Activated naive CD8-positive, alpha-beta T cell treated with anti-CD3 and anti-CD28 coated beads for 36 hours (primary cell): ENCODE measurements at places on chromosomes 5 and 9. TPM values are rescaled to one million over a fixed set of nuclear protein-coding genes. Genes with fewer than 3 reads are reported as not detected.
A peak's percentile ranks its signal among the peaks of the same experiment; 100 is the strongest.

DNA sequence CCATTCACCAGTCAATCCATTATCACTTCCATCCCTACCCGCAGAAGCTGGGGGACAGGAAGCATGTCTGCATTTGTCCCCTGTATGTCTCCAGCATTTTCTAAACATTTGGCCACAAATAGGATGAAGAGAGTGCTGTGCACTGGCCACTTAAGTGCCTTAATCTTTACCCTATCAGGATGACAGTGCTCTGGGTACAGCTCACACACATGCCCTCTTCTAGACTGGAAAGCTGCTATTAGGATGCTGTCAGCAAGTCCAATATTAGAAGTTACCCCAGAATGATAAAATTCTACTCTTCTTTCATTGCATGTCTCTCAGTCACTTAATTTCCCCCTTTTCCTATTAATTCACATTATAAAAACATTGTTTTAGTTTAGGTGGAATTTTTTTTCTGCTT, 168.4 kb downstream of the RASEF start:
- H3K4me1 ChIP-seq = no peaks in the 10 kb centered on the region
- no peaks in the 10 kb centered on the region for H3K36me3 ChIP-seq
- no peak for DNase-seq
- H3K27ac ChIP-seq = no peak overlapping the region
- no peak overlapping the region for H3K4me3 ChIP-seq
- no peaks in the 10 kb centered on the region for H3K27me3 ChIP-seq

RNF208 gene
- total RNA-seq = 6.0 TPM

ORM2 gene
- total RNA-seq = not detected

- DNase-seq = no peak
- no peak overlapping the region for H3K27ac ChIP-seq
- H3K4me1 ChIP-seq = peaks cover 23% of the 10 kb centered on the region
- H3K27me3 ChIP-seq = peaks cover 5% of the 10 kb centered on the region
- H3K36me3 ChIP-seq = no peaks in the 10 kb centered on the region
- H3K4me3 ChIP-seq = no peak overlapping the region
Observed at GRCh38 chr5:76271836-76272235, 131.2 kb upstream of the IQGAP2 start.

RBM27 gene
- total RNA-seq = 29.0 TPM

GRCh38 chr5:28369418-28369817, 1331.0 kb upstream of the CDH9 start:
- H3K27me3 ChIP-seq = no peaks in the 10 kb centered on the region
- H3K4me1 ChIP-seq = no peaks in the 10 kb centered on the region
- no peak overlapping the region for H3K4me3 ChIP-seq
- H3K36me3 ChIP-seq = no peaks in the 10 kb centered on the region

DNA sequence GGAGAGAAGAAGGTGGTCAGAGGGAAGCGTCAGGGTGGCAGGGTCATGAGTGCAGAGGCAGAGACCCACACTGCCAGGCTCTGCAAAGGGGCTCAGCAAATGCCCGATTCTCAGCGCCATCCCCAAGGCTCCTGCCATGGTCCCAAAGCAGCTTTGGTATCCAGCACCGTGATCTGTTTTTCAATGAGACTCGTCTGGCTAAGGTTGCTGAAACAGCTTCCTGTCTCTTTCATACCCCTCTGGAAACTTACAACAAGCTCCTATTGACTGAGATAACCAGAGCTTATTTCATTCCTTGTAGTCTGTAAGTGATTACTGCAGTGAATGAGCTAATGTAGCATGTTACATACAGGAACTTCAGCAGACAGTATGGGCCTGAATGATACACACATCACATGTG, 568.6 kb upstream of the DAP start:
- no peaks in the 10 kb centered on the region for H3K36me3 ChIP-seq
- H3K27ac ChIP-seq = no peak overlapping the region
- no peaks in the 10 kb centered on the region for H3K27me3 ChIP-seq
- no peaks in the 10 kb centered on the region for H3K4me1 ChIP-seq

GRCh38 chr9:8284884-8285283, 485.3 kb upstream of the DMAC1 start:
- no peaks in the 10 kb centered on the region for H3K27me3 ChIP-seq
- H3K36me3 ChIP-seq = no peaks in the 10 kb centered on the region
- H3K27ac ChIP-seq = no peak overlapping the region
- no peak overlapping the region for H3K4me3 ChIP-seq
- no peak for DNase-seq

FOXD1 gene
- 0.58 TPM for total RNA-seq

PARP8 gene
- 43.6 TPM for total RNA-seq

DNA sequence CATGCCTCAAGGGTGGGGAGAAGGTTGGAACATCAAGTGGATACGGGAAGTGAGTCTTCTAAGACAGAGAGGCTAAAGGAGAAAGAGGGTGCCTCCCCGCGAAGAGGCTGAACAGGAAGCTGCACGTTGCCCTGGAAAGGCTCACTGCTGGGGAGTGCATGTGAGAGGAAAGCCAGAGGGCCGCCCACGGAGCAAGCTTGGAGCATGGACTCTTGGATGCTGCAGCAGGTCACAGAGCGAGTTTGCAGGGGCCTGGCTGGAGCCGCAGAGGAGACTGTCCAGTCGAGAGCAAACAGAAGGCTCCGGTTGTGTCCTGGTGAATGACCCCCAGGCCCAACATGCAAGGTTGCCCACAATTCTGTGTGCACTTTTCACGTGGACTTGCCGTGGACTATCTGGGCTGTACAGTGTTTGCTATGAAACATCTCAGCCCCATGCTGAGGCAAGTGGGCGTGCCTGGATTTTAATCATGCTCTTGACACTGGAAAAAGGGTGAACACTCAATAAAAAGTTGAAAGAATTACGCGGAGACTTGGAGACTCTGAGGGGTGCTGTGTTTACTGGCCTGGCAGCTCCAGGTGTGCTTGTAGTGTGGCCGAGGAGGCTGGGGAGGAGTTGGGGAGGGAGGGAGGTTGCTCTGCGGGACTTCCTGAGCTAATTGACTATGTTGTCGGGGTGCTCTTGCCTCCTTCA, 54.5 kb upstream of the GARNL3 start:
- H3K36me3 ChIP-seq = no peaks in the 10 kb centered on the region
- H3K4me1 ChIP-seq = peaks cover 4% of the 10 kb centered on the region
- DNase-seq = no peak
- peaks cover 7% of the 10 kb centered on the region for H3K27me3 ChIP-seq

GRCh38 chr5:135034236-135034962, 371 bp upstream of the PITX1 start:
- H3K27ac ChIP-seq = peak overlapping the region; percentile 26
- peak; percentile 39 for DNase-seq
- peaks cover 35% of the 10 kb centered on the region for H3K4me1 ChIP-seq
- H3K27me3 ChIP-seq = peaks cover 88% of the 10 kb centered on the region

DNA sequence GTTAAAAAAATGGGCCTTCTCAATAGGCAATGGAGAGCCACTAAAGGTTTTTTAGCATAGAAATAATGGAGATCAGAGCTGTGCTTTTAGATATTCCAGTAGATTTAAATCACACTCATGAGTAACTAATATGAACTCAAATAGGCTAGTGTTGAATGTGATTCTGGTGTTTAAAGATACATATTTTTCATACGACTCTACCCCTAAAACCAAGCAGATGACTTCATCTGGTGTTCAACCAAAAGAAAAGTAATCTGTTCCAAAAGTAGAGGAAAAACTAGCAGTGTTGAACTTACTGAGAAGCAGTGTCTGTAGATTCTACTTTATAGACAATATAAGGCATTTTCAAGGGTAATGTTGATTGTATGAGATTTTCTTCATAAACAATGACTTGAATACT, 138.1 kb downstream of the TSSK1B start:
- DNase-seq = no peak
- no peaks in the 10 kb centered on the region for H3K36me3 ChIP-seq
- peaks cover 41% of the 10 kb centered on the region for H3K27me3 ChIP-seq

DNA sequence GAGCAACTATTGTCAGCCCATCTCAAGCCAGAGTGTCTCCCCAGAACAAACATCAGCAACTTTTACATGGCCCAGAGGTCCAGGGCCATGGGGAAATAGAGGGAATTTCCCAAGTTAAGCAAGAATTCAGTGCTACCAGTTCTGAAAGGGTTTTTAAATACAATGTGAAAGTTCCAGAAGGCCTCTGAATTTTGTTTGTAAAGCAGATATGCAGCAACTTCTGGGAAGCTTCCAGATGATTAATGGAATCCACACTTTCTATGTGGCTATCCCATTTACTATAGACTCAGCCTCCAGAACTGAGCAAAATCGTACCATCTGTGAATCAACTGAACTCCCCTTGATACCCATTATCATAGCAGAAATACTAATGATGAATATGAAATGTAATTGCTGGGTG, 93.8 kb downstream of the FEM1C start:
- no peak overlapping the region for H3K4me3 ChIP-seq
- H3K36me3 ChIP-seq = no peaks in the 10 kb centered on the region
- peaks cover 8% of the 10 kb centered on the region for H3K27me3 ChIP-seq
- H3K4me1 ChIP-seq = peaks cover 4% of the 10 kb centered on the region

TBC1D2 gene
- 2.2 TPM for total RNA-seq

CLIC3 gene
- not detected for total RNA-seq

GRCh38 chr5:41191249-41191648, 22.1 kb downstream of the C6 start:
- no peak overlapping the region for H3K4me3 ChIP-seq
- H3K27me3 ChIP-seq = no peaks in the 10 kb centered on the region
- DNase-seq = no peak
- H3K27ac ChIP-seq = no peak overlapping the region

CDC20B gene
- total RNA-seq = not detected

DNA sequence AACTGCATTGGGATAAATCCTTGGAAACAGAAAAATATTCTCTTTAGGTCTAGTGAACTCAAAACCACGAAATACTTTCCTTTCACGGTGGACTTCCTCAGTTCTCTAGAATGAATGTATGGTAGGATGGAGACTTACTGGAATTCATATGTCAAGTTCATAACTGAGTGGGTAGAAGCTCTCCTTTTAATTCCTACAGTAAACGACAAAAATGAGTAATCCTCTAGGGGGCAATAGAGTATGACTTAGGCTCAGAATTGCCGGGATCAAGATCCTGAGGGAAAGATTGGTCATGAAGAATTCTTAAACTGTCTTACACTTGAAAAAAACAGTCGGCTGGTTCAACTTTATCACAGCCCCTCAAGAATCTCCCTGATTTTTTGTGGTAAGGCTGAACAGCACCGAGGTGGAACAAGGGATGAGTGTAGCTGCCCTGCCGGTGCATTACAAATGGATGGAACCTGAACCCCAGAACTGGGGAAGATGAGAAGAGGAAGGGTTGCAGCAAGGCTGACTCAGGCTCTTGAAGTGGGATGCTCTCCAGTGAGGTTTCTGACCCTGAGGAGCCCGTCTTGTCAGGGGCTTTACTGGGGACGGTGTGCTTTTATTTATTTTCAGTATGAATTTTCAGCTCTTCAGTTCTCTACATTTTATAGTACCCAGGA, 14.0 kb upstream of the LOX start:
- no peaks in the 10 kb centered on the region for H3K4me1 ChIP-seq
- H3K36me3 ChIP-seq = no peaks in the 10 kb centered on the region

GRCh38 chr9:14485366-14485765, 171.4 kb upstream of the NFIB start:
- H3K36me3 ChIP-seq = no peaks in the 10 kb centered on the region
- DNase-seq = no peak
- no peaks in the 10 kb centered on the region for H3K4me1 ChIP-seq
- H3K27ac ChIP-seq = no peak overlapping the region
- H3K27me3 ChIP-seq = peaks cover 16% of the 10 kb centered on the region

ASPN gene
- total RNA-seq = not detected

- DNase-seq = no peak
- H3K4me1 ChIP-seq = peaks cover 3% of the 10 kb centered on the region
- H3K27ac ChIP-seq = no peak overlapping the region
- H3K36me3 ChIP-seq = no peaks in the 10 kb centered on the region
- H3K27me3 ChIP-seq = no peaks in the 10 kb centered on the region
- no peak overlapping the region for H3K4me3 ChIP-seq
Observed at GRCh38 chr5:113047234-113047633, 70.6 kb downstream of the DCP2 start.

- peaks cover 4% of the 10 kb centered on the region for H3K4me1 ChIP-seq
- H3K4me3 ChIP-seq = no peak overlapping the region
- H3K27ac ChIP-seq = no peak overlapping the region
Observed at GRCh38 chr9:117744856-117745389, 40.7 kb downstream of the TLR4 start.

ZNF189 gene
- total RNA-seq = 7.7 TPM

GRCh38 chr5:108654051-108654450, 93.6 kb upstream of the FER start:
- H3K27ac ChIP-seq = no peak overlapping the region
- no peaks in the 10 kb centered on the region for H3K36me3 ChIP-seq
- H3K27me3 ChIP-seq = peaks cover 5% of the 10 kb centered on the region
- no peak for DNase-seq

GRCh38 chr9:130288393-130288792, 22.8 kb downstream of the HMCN2 start:
- H3K4me3 ChIP-seq = no peak overlapping the region
- H3K27me3 ChIP-seq = peaks cover 21% of the 10 kb centered on the region
- no peaks in the 10 kb centered on the region for H3K4me1 ChIP-seq

GRCh38 chr5:56323505-56323904, 90.4 kb upstream of the ANKRD55 start:
- H3K4me1 ChIP-seq = peaks cover 45% of the 10 kb centered on the region
- no peaks in the 10 kb centered on the region for H3K27me3 ChIP-seq
- DNase-seq = no peak
- no peak overlapping the region for H3K4me3 ChIP-seq
- peaks cover 5% of the 10 kb centered on the region for H3K36me3 ChIP-seq

SAPCD2 gene
- total RNA-seq = 15.2 TPM

DNA sequence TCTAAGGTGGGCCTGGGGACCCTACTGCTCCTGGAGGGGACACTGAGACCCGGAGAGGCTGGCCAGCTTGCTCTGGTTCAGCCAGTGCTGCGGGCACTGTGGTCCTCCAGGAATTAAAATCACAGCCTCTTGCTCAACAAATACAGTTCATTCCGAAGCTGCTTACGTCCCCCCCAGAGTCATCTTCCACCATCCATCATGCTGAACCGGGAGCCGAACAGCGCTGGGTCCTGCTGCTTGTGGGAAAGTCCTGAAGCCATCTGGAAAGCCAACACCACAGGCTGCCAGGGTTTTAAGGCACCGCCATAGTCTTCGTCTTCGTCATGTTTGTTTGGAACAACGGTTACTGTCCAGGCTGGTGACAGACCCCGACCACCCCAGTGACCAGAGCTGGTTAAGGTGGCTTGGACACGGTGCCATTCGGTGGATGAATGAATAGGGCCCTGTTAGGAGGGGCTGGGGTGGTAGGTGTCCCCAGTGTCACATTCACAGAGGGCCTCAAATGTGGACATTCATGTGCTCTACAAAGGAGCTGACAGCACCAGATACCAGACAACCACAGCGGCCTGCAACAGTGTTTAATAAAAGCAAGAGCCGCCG, 81.6 kb upstream of the PHYKPL start:
- H3K4me1 ChIP-seq = no peaks in the 10 kb centered on the region
- no peaks in the 10 kb centered on the region for H3K36me3 ChIP-seq
- H3K27me3 ChIP-seq = no peaks in the 10 kb centered on the region
- H3K4me3 ChIP-seq = no peak overlapping the region
- no peak for DNase-seq

- H3K4me1 ChIP-seq = no peaks in the 10 kb centered on the region
- H3K27me3 ChIP-seq = no peaks in the 10 kb centered on the region
- H3K27ac ChIP-seq = no peak overlapping the region
Observed at GRCh38 chr5:78720997-78721396, 72.4 kb upstream of the LHFPL2 start.

CCDC192 gene
- not detected for total RNA-seq

DNA sequence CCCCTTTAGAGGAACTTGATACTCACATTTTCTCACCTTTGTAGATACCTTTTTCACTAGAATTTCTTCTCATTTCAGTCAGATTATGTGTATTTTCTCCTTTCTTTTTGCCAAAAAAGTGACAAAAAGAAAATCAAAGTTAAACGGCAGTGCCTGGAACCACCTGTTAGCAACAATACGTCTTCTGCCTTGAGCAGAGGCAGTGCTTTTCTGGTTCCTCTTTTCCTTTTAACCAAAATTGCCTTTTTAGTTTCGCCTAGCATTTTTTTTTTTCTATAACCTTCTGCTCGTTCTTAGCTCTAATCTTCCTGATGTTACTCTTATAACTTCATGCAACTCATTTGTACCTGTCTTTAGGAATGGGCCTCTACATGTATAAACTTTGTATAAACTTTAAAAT, 26.1 kb downstream of the SMIM32 start:
- no peak overlapping the region for H3K4me3 ChIP-seq
- no peaks in the 10 kb centered on the region for H3K36me3 ChIP-seq
